ENCODE measurements at places on chromosomes 13 and 19.

- ATAC-seq = no peak
Observed at GRCh38 chr19:48608798-48609263, 2.3 kb downstream of the SPACA4 start.

DNA sequence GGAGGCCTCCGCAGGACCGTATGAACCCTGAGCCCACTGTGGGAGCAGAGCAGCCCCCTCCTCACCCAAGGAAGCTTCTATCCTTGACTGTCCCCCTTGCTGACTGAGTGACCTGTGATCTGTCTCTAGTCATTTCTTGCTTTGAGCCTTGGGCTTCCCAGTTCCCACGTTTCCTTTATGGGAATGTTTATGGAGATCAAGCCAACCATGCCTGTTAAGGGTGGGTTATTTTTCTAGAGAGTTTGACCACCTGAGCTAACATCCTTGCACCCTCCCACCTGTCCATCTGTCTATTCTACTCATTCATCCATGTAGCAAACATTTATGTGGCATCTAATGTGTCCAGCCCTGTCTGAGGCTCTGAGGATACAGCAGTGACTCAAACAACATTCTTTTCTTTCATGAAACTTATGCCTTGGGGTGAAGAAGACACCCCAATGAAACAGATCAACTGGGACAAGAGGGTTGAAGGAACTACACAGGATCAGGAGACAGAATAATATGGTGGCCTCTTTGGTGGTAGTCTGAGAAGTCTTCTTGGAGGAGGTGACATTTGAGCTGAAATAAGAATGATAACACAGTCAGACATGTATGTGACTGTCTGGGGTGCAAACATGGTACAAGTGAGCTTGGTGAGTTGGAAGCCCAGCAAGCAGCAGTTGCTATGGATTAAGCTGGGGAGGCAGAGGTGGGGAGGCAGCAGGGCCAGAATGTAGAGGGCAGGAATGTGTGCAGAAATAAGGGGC lies 30.5 kb downstream of the CERS4 start:
- ATAC-seq = no peak

GRCh38 chr13:105341256-105341655 lies 1194.2 kb downstream of the EFNB2 start:
- no peak for ATAC-seq

DNA sequence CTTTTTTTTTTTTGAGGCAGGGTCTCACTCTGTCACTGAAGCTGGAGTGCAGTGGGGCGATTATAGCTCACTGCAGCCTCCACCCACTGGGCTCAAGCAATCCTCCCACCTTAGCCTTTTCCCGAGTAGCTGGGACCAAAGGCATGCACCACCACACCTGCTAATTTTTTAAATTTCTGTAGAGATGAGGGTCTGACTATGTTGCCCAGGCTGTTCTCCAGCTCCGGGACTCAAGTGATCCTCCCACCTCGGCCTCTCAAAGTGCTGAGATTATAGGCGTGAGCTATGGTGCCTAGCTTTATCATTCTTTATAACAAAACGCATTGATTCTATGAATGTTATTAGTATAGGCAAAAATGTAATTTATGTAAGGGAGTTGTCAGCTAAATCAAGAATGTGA lies 17.9 kb upstream of the LYPD3 start:
- no peak for ATAC-seq

GRCh38 chr19:6354098-6354674 lies 7.1 kb upstream of the CLPP start:
- ATAC-seq = no peak

GRCh38 chr19:32104153-32104849 lies 241.1 kb upstream of the ZNF507 start:
- ATAC-seq = no peak

GRCh38 chr19:1073956-1074517 lies 7.1 kb downstream of the ARHGAP45 start:
- ATAC-seq = no peak

DNA sequence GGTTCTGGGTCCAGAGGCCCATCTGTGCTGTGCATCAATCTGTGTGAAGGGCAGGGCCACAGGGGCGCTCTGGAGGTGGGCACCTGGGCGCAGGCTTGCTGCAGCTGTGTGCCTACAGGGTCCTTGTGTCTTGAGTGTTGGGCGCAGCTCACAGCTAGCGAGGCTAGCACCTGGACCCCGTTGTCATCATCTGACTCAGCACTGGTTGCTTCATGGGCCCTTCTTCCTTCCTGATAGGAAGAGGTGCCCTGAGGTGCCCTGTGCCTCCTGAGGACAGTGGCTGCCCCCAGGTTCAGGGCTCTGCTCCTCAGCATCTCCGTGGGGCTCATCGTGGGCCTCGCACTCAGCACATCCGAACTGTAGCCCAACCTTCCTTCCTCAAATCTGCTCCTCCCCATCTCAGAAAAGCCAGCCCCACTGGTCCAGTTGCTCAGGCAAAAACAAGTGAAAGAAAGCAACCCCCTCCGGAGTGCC lies 54.8 kb downstream of the GATAD2A start:
- ATAC-seq = no peak

GRCh38 chr13:91661692-91662490 lies 263.5 kb downstream of the GPC5 start:
- no peak for ATAC-seq

DNA sequence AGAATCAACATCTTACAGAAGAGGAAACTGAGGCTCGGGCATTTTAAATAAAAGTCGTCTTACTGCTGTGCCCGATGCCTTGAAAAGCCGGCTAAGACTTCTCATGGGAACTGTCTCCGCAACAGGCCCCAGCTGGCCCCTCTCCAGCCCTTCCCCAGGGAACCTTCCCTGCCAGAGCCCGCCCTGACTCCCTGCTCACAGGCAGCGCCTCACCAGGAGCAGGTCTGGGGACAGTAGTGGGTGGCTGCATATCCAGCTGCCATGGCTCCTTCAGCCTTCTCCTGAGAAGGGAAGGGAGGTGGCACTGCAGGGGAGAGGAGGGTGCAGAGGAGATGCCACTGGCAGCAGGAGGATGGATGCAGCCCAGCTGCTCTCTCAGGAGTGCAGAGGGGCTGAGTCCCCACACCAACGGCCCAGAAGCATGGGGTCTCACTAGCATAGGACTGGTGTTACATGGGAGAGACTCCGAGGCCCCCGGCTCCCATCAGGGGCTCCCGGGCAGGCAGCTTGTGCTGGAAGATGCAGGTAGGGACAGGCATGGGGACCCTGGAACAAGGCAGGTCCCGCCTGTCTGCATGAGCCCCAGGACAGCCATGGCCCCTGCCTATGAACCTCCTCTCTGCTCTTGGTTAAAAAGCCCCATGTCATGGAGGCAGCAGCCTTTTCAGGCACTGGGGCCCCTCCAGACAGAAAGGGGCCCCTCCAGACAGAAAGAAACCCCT lies 216.4 kb upstream of the SGCG start:
- no peak for ATAC-seq

GRCh38 chr13:113915012-113915763 lies 51.3 kb upstream of the GAS6 start:
- ATAC-seq = no peak

DNA sequence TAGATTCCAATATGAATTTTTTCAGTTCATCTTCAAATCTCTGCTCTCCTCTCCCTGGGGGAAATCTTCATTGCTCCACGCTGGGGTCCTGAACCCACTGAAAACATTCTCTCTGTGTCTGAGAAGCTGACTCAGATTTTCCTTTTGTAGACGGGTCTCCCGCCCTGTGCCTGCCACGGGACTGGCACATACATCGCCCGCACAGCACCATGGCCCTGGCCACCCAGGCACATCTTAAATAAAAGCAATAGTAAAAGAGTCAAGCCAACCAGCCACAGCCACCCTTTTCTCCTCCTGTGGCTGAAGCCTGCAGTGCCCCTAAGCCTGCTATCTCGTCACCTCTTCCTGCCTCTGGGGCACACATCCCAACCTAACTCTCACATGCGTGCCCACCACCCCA lies 301.2 kb downstream of the ZNF536 start:
- no peak for ATAC-seq

GRCh38 chr19:36377541-36378178 lies 1.3 kb downstream of the ZFP14 start:
- no peak for ATAC-seq

DNA sequence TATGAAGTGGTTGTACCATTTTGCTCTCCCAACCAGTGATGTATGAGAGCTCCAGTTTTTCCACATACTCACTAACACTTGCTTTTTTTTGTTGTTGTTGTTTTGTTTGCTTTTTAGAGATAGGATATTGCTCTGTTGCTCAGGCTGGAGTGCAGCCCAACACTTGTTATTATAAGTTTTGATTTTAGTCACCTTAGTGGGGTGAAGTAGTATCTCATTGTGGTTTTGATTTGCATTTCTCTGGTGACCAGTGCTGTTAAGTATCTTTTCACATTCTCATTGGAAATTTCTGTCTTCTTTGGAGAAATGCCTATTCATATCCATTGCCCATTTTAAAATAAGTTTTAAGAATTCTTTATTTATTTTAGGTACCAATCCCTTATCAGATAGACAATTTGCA lies 31.3 kb downstream of the CYP4F22 start:
- no peak for ATAC-seq

- no peak for ATAC-seq
Observed at GRCh38 chr13:108326309-108326708, 56.8 kb downstream of the TNFSF13B start.

GRCh38 chr13:49020328-49020727 lies 44.6 kb downstream of the FNDC3A start:
- no peak for ATAC-seq

DNA sequence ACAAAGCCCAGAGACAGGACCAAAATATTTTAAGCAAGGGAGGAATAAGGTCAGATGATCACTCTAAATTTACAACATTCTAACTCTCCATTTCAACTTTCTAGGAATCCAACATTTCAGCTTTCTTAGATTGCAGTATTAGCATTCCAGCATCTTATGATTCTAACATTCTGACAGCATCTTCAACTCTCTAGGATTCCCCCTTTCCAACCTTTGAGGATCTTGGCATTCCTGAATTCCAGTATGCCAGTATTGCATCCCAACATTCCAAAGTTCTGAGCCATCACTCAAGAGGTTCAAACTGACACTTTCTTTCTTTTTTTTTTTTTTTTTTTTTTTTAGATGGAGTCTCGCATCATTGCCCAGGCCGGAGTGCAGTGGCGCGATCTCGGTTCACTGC lies 13.8 kb downstream of the TGFB1 start:
- no peak for ATAC-seq

- ATAC-seq = no peak
Observed at GRCh38 chr13:50379584-50379983, 364.3 kb downstream of the KCNRG start.

- ATAC-seq = no peak
Observed at GRCh38 chr19:40625406-40626120, 24.4 kb downstream of the LTBP4 start.

- ATAC-seq = no peak
Observed at GRCh38 chr19:23377276-23377675, 18.0 kb downstream of the ZNF91 start.
